ENCODE measurements at places on chromosomes 1 and 21.

- no peak for DNase-seq
Observed at GRCh38 chr1:209387969-209388329, 195.6 kb upstream of the CAMK1G start.

- DNase-seq = no peak
Observed at GRCh38 chr1:155522069-155522468, 40.5 kb downstream of the ASH1L start.

DNA sequence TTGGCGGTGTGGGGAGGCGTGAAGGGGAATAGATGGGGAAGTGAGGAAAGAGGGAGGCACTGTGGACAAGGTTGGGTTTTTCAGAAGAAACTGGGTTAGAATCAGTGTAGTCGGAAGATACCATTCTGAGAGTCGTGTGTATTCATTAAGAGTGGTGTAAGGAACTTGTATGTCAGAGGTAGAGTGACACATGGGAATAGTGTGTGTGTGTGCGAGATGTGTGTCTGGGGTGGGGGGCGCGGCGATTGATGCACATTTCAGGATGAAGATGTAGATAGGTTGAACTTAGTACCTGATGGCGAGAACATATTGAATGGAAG, 878 bp downstream of the SMG7 start:
- DNase-seq = no peak

- no peak for DNase-seq
Observed at GRCh38 chr1:177343445-177343844, 172.7 kb downstream of the BRINP2 start.

- no peak for DNase-seq
Observed at GRCh38 chr1:29338908-29339575, 102.7 kb downstream of the PTPRU start.

- DNase-seq = peak; percentile 92
Observed at GRCh38 chr1:92858564-92859399, 26.9 kb downstream of the RPL5 start.

DNA sequence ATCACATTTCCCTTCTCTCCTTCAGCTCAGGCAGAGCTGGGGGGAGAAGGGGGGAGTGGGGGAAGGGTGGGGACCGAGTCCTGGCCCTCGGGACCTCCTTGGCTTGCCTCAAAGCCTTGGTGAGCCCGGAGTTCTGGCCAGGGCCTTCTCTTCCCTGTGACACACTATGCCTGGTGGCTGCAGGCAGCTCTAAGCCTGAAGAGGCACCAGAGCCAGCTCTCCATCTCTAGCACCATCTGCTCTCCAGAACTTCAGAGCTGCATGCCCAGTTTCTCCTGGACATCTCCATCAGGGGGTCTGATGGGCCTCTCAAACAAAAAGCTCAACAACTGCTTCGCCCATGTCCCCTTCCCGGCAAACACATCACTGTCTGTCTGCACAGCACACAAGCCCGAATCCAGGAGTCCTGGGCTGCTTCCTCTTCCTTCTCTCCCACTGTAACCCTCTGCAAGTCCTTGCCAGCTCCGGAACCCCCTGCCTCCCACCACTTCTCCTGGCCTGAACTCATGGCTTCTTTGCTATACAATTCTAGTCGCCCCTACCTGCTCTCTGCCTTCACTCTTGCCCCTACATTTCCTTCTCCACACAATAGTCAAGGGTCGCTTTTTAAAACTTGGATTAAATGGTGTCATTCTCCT, 26.5 kb downstream of the KIAA1614 start:
- DNase-seq = no peak

- DNase-seq = no peak
Observed at GRCh38 chr1:215529111-215529510, 38.0 kb upstream of the KCTD3 start.

GRCh38 chr1:180221462-180221861, 8.6 kb upstream of the LHX4 start:
- DNase-seq = no peak

- no peak for DNase-seq
Observed at GRCh38 chr1:3675436-3675835, 23.1 kb downstream of the TP73 start.

- DNase-seq = peak; percentile 94
Observed at GRCh38 chr1:9689011-9689706, 37.6 kb downstream of the PIK3CD start.

- peak; percentile 44 for DNase-seq
Observed at GRCh38 chr21:31158789-31159581, 120.7 kb upstream of the KRTAP19-8 start.

GRCh38 chr21:40706806-40707655, 139.9 kb downstream of the DSCAM start:
- DNase-seq = no peak

DNA sequence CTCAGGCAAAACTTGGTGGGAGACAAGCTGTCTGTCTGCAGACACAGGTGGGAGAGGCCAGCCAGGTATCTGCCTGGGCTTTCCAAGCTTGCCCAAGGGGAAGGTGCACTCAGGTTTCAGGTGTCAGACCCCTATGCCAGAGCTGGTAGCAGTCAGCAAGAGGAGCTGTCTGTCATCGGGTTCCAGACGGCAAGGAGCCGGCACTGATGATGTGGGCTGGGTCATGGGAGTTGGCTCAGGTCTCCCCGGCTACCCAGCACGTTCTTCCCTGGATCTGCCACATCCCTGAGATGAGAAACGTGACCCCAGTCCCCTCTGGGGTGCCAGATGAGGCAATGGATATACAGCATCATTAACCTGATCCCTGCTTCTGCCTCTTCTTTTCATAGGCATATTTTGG, 23.0 kb downstream of the TMCC2 start:
- no peak for DNase-seq

GRCh38 chr1:28244549-28245251, 8.8 kb downstream of the ATP5IF1 start:
- no peak for DNase-seq

DNA sequence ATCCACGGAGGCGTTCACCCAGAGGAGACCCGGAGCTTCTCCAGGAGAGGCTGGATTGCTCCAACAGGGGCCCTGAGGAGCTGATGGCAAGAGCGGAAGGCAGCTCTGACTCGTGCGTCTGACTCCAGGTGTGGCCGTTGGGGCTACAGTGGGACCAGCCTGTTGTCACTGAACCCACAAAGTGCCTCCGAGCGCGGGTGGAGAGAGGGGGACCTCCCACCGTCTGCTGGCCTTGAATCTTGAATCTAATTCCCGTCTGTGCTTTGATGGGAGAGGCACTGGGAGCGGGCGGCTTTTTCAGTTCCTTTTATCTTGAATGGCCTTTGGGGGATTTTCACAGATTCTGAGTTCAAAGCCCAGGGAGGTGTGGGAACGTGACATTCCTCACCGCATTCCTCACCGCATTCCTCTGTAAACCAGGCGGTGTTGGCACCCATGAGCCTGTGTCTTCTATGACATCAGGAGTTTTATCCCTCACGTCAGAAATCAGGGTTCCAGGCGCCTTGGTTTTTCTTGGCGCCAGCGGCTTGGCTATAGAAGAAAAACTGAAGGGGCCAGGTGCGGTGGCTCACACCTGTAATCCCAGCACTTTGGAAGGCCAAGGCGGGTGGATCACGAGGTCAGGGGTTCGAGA, 39.2 kb upstream of the COL18A1 start:
- peak; percentile 89 for DNase-seq
